Fibroblast of skin of left biceps (primary cell): ENCODE measurements at places on chromosomes 5 and 9.

- DNase-seq, result no peak
Measured at GRCh38 chr5:160129841-160130240, 10.6 kb upstream of the PWWP2A start.

DNA sequence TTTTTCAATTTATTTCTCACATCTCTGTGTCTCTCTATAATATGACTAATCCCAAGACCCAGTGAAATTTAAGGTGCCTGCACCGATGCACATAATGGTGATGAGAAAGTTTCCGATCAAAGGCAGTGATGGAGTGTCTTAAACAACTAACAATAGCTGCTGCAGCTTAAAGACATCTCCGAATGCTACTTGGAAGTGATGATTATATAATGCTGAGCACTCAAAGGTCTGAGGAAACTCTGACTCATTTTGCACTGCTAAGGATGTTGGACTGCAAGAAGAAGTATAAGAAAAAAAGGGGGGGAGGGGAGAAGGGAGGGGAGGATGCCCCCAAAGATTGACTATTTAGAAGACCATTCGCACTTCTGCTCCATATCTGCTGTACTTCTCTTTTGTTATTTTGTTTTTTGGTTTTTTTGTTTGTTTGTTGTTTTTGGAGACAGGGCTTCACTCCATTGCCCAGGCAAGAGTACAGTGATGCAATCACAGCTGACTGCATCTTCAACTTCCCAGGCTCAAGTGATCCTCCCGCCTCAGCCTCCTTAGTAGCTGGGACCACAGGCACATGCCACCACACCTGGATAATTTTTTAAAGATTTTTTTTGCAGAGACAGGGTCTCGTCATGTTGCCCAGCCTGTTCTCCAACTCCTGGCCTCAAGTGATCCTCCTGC is 192.2 kb downstream of the HSD17B3 start:
- DNase-seq, result no peak

DNA sequence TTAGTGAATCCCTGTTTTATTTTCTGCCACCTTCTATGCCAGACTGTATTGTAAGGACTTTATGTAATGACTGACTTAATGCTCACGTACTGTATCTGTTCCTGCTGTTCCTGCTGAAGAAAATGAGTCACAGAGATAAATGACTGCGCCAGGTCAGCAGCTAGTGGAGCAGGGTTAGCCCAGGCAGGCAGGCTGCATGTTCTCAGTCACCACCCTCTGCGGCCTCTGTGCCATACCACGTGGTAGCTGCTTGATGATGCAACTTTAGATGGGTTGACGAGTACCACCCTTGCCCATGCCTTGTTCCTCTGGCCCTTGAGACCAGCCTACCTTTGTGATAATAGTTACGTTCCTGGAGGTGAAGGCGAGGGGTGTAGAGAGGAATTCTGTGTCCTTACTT is 161.9 kb downstream of the TRIO start:
- no peak for DNase-seq

DNA sequence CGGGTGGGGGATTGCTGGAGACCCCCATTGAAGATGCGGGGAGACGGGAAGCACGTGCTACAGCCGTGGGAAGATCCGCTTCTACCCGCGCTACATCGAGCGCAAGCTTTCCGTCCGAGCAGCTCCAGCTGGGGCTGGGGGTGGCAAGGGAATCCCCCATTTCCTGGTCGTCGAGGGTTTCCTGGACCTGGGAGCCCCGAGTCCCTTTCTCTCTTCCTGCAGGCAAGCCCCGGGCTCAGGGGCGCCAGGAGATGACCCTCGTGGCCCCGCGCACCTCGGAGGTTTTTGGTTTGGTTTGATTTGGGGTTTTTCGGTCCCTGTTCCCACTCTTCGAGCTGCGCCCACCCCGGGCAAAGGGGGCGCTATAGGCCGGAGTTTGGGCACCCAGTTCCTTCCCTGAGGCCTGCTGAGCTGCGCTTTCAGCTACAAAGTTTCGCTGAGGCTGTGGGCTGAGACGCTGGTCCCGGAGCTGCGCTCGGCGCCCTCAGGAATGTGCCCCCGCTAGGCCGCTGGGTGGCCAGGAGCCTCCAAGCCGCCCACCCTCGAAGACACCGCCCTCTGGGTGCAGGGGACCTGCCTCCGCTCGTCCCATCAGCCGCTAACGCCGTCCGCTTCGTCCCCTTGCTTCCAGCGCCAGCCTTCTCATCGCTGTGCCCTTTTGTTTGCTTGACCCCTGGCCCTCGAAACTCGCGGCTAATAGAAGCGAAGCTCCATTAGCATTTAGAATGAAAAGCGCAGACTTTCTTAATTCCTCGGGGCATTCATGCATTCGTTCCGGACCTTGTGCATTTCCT is 2.9 kb downstream of the NR4A3 start:
- DNase-seq, result no peak

DNA sequence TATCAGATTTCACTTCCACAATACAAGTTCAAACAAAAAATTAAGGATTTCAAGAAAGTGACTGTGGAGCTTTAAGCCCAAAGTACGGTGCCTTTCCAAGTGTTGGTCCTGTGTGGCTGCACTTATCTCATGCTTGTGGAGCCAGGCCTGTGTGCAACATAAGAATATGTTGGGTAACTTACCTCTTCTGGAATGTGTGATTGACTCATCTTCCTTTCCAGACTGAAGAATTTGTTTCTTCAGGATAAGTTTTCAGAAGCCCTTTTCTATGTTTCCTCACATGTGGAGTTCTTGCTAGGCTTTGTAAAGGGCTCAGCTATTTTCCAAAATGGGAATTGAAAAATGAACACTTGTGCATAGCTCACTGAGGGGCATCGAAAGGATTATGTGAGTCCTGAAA is 485.1 kb upstream of the PAPPA start:
- DNase-seq, result peak; percentile 87
